Natural killer cell treated with Interleukin-12 subunit alpha and Interleukin-12 subunit beta and Interleukin-15 and Interleukin-18, amount 100 ng/mL, for 72 hours (primary cell): ENCODE measurements at places on chromosomes 6 and 20. TPM values are rescaled to one million over a fixed set of nuclear protein-coding genes. Genes with fewer than 3 reads are reported as not detected.

DNA sequence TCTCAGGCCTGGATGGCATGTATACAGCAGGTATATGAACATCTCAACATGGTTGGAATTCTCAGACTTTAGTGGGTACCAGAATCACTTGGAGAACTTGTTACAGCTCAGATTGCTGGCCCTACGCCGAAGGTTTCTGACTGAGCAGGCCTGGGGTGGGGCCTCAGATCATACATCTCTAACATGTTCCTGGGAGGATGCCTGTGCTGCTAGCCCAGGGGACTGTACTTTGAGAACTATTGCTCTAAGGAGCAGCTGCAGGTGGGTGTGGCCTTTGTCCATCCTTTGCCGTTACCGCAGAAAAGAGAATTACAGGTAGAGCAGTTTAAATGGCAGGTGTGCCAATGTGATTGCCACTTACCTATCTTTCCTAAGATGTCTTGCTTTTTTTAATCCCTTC lies 310.5 kb upstream of the JAG1 start:
- no peak for DNase-seq

DNA sequence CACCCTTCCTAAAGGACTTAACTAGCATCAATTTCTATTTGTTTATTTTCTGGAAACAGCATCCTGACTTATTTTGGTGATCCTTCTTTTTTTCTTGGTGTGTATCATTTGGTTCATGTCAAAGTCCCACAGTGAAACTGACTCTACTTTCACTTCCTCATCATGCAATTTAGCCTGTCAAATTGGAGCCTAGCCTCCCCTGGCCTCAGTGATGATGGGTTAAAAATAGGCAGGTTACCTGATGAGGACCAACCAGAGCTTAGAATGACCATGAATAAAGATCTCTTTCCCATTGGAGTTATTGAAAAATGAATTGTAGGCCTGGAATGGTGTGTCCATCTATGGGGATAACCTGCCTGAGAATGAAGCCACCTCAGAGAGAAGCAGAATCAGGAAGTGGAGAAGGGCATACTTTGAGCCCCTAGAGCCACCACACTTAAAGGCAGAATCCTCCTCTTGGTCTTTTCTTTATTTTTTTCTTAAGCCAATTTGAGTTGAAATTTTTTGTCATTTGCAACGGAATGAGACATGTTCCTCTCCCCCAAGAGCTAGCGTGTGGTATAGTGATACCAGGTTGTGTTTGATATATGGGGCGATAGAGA lies 105.6 kb downstream of the BTBD3 start:
- DNase-seq, result no peak

DNA sequence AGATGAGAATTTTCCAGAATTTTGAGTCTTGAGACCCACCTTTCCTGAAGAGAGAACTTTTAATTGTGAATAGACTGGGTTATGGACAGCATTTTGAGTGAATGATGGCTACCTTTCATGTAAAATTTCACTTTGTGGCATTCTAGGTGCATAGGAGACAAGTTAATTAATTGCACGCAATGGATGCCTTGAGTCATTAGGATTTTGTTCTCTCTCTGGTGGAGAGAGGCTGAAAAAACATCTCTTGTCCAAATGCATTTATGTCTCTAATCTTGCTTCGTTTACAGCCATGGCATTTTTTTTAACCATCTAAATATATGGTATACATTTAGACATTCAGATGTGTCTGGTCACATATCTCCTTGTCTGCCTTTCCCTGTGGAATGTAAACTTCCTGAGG lies 3.1 kb downstream of the RHAG start:
- no peak for DNase-seq

DNA sequence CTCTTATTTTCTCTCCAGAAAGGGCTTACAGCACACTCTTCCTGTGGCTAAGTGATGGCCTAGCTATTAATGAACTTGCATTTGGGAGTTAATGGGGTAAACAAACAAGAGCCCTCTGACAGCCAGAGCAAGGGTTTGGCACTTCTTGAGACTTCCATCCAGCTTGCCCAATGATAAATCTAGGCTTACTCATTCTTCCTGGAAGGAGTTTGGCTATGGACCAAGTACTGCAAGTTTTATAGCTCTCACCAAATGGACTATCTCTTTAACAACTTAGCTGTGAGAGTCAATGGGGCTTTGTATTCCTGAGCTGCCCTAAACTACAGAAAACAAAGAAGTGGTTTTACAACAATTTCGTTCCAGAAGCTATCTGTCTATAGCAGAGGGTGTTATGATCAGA lies 16.7 kb upstream of the PI3 start:
- no peak for DNase-seq

GRCh38 chr6:131129689-131130553 lies 5.3 kb upstream of the AKAP7 start:
- no peak for DNase-seq

DNA sequence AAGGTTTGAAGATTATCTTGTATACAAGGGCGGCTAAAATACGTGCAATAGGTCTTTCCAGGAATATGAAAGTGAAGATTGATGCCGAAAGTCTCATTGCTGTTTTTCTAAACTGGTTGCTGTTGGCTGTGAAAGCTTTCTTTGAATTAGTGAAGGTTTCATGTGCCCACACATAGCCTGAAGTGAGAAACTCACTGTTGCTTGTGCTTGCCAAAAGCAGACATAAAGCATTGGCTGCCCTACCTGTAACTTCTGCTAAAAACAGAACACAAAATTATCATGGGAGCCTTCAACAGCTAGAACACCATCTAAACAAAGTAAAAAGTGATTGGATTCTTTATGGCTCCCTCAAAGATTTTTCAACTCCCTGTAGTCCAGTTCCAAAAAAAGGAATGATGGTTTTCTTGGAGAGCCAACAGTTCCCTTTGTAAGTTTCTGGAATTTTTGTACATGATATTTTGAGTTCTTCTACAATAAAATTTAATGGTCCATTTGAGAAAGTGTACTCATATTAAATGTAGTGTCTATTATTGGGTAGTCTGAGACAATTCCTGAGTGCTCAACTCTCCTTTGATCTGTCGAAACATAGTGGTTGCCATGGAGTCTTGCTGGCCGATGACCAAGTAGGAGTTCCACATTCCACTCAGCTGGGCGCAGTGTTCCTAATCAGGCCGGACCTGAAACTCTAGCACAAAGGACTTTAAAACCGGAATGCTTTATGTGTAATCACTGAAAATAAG lies 68.5 kb downstream of the PLEKHG1 start:
- no peak for DNase-seq

Gene NPEPL1
- 23.6 TPM for total RNA-seq

Gene VGLL2
- not detected for total RNA-seq

Gene PRDM13
- not detected for total RNA-seq
